DMS 273 treated with DMSO at 0.1 percent for 48 hours (cell line): ENCODE measurements at places on chromosomes 1 and 21.
A peak's percentile ranks its signal among the peaks of the same experiment; 100 is the strongest.

GRCh38 chr1:77313491-77313890 lies 31.7 kb downstream of the AK5 start:
- DNase-seq, result no peak

DNA sequence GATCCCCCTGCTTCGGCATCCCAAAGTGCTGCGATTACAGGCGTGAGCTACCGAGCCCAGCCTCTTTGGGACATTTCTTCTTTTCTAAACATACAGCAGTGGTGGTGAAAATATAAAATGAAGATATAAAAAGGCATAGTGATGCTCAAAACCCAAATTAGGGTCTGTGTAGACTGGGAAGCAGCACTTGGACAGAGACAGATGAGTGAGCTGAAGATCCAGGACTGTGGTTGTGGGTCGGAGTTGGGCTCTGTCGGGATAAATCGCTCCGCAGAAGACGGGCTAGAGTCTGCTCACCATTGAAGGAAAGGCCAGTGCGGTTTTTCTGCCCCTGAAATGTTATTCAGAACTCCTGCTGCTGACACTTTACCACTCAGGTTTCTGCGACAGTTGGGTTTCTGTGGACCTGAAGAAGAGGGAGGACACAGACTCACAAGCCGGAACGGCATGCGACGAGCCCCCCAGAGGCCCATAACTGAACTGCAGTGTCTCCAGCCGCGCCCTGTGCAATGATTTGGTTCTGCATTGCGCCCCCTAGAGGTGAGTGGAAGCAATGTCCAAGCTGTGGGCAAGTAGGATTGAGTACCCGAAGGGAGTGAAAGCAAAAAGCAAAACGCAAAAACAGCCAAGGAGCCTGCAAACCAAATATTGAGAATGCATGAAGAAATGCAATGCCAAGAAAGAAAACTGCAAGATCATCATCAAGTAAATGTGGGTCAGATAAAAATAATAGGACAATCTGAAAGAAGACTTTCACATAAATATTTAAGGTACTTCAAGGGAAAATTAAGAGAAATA lies 66.6 kb downstream of the GABPA start:
- peak; percentile 64 for DNase-seq

DNA sequence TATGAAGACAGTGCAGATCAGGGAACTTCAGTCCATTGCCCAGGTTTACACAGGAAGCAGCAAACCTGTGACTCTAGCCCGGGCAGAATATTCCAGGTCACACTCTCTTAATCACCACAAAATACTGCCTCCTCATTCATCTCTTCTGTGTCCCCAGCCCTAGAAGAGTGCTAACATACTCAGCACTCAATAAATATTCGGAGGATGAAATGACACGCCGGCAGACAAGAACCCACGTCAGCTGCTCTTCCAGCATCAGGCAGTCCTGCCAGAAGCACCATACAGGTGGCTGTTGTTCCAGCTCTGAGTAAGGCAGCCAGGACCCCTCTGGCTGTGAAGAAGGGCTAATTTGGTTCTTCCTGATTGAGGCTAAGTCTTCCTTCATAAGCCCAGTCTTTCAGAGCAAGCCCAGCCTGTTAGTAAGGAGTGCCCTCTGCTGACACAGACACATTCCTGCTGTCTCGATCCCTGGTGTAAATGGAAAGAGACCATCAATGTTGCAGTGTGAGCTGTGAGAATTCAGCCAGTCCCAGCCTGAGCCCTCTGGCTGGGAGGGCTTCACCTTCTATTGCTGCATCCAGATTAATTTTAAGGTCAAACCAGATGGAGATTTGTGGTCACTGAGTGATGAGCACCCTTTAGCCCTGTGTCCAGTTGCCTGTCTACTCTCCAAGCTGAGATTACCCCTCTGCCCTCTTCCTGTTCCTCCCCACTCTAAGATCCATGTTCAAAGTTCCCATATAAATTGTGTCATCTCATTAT lies 45.0 kb upstream of the KIRREL1 start:
- DNase-seq, result peak; percentile 8

- DNase-seq, result no peak
These were observed 121.2 kb downstream of the TRABD2B start for GRCh38 chr1:47875831-47876586.

- no peak for DNase-seq
These were observed 174.7 kb upstream of the C1orf105 start for GRCh38 chr1:172245788-172246187.

GRCh38 chr1:97770376-97770775 lies 150.5 kb downstream of the DPYD start:
- DNase-seq, result no peak

DNA sequence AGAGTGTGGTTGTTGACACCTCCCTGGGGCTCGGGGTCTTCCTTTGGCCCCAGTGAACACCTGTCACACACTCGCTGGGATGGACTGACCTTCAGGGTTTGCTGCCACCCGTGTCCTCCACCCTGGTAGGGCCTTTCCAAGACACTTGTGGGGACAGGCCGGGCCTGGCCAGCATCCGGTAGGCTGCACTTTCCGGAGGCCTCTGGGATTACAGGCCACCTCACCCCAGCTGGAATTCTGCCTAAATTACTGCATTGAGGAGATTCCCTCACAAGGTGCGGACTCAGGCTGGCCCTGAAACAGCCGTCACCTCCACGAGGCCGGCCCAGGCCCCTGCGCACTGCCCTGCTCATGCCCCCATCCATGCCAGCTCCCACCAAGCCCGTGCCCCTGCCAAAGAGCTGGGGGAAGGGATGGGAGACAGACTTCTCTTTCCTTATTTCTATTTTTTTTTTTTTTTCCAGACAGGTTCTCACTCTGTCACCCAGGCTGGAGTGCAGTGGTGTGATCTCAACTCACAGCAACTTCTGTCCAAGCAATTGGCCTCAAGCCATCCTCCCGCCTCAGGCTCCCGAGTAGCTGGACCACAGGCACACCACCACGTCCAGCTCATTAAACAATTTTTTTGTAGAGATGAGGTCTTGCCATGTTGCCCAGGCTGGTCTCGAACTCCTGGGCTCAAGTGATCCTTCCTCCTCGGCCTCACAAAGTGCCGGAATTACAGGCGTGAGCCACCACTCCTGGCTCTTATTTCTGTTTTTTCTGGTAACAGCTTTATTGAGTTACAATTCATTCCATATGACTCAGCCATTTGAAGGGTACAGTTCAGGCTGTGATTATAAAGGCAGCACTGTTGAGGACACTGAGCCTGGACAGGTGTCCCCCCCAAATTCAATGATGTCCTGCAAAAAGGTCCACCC lies 11.3 kb downstream of the CSTB start:
- no peak for DNase-seq

GRCh38 chr1:235758931-235759330 lies 107.8 kb downstream of the LYST start:
- peak; percentile 53 for DNase-seq

GRCh38 chr1:6672558-6672957 lies 29.1 kb downstream of the DNAJC11 start:
- no peak for DNase-seq

GRCh38 chr1:39720094-39720999 lies 18.3 kb upstream of the PPIE start:
- DNase-seq, result peak; percentile 100

DNA sequence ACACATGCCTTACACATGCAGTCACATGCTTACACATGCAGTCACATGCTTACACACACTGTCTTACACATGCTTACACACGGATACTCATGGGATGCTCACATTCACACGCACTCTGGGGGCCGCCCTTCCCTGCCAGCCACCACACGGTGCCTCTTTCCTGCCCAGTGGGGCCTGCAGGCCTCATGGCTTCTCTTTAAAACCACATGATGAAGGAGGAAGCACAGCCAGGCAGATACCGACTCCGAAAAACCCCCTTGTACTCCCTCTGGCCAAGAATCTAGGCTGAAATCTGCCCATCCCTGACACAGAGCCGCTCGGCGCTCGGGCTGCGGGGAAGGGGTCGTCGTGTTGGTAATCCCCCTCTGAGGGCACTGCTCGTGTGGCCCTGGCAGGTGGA lies 113.0 kb downstream of the PRDM16 start:
- DNase-seq, result no peak

GRCh38 chr21:37564924-37565529 lies 198.5 kb downstream of the DYRK1A start:
- no peak for DNase-seq

- DNase-seq, result no peak
These were observed 15.3 kb upstream of the SHCBP1L start for GRCh38 chr1:182968151-182968741.

DNA sequence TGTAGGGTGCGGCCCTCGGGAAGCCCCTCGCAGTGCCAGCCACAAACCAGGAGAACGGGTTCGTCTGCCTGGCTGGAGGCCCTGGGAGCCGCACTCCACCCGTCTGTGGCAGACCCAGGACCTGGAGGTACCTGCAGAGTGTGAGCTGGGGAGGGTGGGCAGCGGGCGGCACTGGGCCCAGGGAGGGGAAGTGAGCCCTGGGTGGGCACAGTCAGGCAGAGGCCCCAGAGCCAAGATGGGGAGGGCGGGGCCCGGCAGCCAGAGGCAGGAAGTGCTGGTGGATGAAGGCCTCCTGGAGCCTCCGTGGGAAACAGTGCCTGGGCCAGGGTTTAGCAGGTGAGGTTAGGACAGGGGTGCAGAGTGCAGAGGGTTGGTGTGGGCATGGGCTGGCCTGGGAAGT lies 4.0 kb upstream of the PEX10 start:
- no peak for DNase-seq

DNA sequence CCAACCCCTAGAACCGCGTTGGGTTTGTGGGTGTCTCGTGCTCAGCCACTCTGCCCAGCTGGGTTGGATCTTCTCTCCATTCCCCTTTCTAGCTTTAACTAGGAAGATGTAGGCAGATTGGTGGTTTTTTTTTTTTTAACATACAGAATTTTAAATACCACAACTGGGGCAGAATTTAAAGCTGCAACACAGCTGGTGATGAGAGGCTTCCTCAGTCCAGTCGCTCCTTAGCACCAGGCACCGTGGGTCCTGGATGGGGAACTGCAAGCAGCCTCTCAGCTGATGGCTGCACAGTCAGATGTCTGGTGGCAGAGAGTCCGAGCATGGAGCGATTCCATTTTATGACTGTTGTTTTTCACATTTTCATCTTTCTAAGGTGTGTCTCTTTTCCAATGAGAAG lies 18.7 kb downstream of the TFF3 start:
- no peak for DNase-seq

DNA sequence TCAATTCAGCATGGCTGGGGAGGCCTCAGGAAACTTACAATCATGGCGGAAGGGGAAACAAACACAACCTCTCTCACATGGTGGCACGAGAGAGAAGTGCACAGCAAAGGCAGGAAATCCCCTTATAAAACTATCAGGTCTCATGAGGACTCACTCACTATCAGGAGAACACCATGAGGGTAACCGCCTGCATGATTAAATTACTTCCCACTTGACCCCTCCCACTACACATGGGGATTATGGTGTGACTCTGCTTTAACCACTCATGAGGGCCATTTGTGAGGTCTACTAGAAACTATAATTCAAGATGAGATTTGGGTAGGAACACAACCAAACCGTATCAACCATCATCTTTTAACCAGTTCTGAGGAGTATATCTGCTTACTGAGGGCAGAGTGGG lies 387.4 kb upstream of the NFIA start:
- DNase-seq, result no peak

DNA sequence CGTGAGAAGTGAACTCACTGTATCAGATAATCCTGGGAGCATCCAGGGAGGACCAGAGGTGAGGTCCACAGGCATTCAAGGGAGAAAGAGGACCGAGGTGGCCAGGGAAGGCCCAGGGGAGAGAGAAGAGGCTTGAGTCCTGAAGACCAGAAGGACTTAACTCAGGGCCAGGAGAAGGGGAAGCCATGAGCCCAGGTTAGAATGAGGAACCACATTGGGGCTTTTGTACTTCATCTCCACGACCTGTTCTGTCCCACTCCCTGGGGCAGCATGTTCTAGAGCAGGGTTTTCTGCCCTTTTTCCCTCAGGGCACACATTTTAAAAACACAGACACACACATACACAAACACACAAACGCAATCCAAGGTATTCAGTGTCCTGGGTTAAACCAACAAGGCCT lies 8.4 kb downstream of the LGR6 start:
- no peak for DNase-seq

DNA sequence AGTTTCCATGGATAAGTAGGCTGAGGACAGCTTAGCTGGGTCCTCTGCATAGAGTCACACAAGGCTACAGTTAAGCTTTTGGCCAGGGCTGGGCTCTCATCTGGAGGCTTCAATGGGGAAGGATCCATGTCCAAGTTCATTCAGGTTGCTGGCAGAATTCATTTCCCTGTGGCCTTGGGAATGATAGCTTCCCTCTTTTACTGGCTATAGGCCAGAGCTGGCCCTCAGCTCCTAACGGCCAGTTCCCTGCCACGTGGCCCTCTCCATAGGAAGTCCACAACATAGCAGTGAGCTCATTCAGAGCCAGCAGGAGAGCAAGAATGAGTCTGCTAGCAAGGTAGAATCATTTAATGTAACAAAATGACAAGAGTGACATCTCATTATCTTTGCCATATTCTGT lies 15.1 kb upstream of the PODN start:
- no peak for DNase-seq

- DNase-seq, result no peak
These were observed 45.9 kb downstream of the NIBAN1 start for GRCh38 chr1:184928394-184928793.

GRCh38 chr1:242847390-242847993 lies 323.0 kb upstream of the PLD5 start:
- no peak for DNase-seq

DNA sequence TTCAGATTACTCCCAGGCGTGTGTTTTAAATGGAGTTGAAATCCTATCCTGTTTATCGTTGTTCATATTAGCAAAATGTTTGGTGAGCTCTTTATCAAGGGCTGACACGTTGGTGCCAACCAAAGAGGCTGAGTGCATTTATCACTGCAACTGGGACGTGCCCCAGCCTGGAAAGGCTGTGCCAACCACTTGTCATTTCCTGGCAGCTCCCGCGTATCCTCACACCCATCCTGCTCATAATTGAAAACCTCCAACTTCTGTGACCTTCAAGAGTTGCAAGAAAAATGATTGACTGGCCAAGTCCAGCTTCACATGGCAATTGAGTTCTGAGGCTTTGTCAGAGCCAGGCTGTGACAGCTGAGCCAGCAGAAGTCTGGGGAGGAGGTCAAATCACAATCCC lies 43.7 kb upstream of the KCNA3 start:
- DNase-seq, result no peak

GRCh38 chr1:8127171-8127641 lies 101.1 kb upstream of the ERRFI1 start:
- no peak for DNase-seq

GRCh38 chr1:177789956-177790355 lies 179.9 kb downstream of the SEC16B start:
- DNase-seq, result no peak

- no peak for DNase-seq
These were observed 12.3 kb downstream of the PCSK9 start for GRCh38 chr1:55051621-55052020.

DNA sequence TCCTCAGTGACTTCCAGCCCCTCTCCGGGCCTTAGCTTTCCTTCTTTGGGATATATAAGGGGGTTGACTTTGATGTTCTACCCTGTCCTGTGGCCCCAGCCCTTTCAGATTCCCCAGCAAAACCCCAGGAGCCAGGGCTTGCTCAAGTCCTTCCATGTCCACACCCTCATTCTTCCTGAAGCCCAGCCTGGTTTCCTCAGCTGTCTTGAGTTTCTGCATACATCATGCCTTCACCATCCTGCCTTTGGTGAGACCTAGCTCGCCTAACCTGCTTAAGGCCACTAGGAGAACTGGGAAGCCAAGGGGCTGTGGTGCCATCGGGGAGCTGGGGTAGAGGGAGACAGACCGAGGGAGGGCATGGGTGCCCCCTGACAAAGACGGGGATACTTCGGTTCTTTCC lies 17.2 kb upstream of the PEF1 start:
- DNase-seq, result no peak

- DNase-seq, result peak; percentile 95
These were observed 15.9 kb upstream of the IFNAR1 start for GRCh38 chr21:33308586-33309490.
